Cortex of kidney (tissue), 1 donor: ENCODE measurements at places on chromosomes 2 and 18.

GRCh38 chr2:68756178-68756577 lies 21.6 kb downstream of the ARHGAP25 start:
- no peak for DNase-seq

DNA sequence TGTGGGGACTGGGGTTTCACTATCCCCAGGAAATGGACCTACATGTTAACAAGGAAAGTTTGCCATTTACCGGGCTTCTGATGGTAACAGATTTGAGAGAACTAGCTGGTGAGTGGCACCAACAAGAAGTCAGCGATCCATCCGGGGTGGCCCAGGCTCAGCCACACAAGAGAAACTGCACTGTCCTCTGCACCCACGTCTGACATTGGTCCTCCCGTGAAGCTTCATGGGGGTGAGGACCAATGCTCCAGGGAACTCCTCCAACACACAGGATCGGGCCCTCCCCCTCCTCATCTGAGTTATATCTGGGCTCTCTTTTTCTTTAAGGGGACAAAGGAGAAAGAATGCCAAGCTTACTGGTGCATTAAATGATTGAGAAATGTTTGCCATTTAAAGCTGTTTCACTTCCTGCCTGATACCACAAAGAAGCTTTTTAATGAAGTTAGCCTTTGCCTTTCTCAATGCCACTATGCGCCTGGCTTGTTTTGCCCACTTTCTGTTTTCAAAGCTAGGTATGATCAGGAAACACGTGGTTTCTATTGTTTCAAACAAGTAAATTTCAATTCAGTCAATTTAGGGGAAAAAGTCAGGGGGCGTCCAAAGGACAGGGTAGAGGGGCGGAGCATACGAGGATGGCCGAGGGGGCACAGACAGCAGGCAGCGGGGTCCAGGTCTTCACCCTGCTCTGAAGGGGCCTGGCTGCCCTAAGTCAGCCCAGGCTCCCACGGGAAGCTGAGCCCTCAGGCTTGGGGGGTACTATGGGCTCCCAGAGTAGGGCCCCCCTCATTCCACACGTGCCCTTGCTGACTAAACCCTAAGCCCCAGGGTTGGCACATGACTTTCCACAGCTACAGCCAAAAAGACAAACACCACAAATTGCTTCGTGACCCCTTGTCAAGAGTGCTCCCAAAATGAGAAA lies 204.0 kb upstream of the ID2 start:
- no peak for DNase-seq

- no peak for DNase-seq
Observed at GRCh38 chr2:70639841-70640436, 86.3 kb upstream of the TGFA start.

DNA sequence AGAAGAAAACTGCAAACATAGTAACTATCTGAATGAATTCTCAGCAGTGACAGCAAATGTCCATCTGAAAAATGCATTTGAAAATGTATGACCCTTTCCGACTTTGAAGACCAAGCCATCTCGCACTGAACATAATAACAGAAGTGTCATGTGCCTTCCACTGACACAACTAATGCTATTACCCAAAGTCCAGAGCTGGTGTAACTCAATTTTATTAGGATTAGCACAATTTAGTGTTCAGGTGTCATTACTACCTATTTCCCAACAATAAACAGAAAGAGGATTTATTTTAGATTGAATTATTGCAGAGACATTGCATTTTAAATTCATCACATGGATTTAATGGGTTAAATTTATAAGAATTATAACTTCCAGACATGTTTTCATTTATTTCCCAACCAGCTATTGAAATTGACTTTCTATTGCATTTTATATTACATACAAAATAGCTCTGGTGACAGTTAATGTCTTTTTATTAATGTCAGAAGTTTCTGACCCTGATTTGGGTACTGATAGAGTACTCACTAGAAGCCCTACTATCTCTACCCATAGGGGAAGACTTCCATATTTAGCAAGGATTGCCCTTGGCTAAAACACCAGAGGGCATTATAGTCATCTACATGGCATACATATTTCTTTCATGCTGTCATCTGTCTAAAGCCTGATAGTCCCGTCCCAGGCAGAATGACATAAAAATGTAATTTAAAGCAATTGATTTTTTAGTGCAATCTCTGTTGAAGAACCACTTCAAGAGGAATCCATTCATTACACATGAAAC lies 7.0 kb upstream of the STK39 start:
- no peak for DNase-seq

DNA sequence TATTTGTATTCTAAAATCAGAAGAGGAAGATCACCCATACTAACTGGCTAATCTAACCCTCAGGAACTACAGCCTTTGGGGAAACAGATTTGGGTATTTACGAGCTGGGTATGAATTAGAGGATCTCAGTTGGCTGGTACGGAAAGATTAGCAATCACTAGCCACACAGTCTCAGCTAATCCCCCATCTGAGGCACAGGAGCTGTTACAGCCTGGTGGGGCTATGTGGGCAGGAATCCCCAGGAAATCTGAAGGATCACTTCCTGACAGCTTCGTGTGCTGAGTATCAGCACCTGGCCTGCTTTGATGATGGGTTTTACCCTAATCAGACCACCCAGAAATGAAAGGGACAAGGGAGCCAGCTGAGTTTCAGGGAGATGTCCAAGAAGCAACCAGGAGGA lies 206.3 kb downstream of the AFF3 start:
- DNase-seq, result no peak

- no peak for DNase-seq
Observed at GRCh38 chr2:240136671-240137292, 677 bp upstream of the COPS9 start.
